Activated T-cell treated with anti-CD3 and anti-CD28 coated beads, Interleukin-2, amount 50 U/mL, for 48 hours (primary cell): ENCODE measurements at places on chromosomes 6 and 20.

GRCh38 chr20:58987790-58988564 is 6.9 kb downstream of the NELFCD start:
- no peak for DNase-seq

- DNase-seq, result no peak
These were observed 196.5 kb downstream of the ARHGAP18 start for GRCh38 chr6:129513471-129513870.

- no peak for DNase-seq
These were observed 210.0 kb upstream of the PRDM1 start for GRCh38 chr6:105875974-105876640.

- DNase-seq, result no peak
These were observed 2.6 kb downstream of the NSFL1C start for GRCh38 chr20:1463971-1464570.
